ENCODE measurements at places on chromosomes 7 and 10. TPM values are rescaled to one million over a fixed set of nuclear protein-coding genes. Genes with fewer than 3 reads are reported as not detected.

Gene OGA
- 29.8 TPM for polyA plus RNA-seq

Gene SLC29A4
- 45.5 TPM for polyA plus RNA-seq

Gene PITRM1
- polyA plus RNA-seq: 73.6 TPM

Gene COMMD3
- 47.6 TPM for polyA plus RNA-seq

- no peak for DNase-seq
These were observed 160.1 kb downstream of the FZD1 start for GRCh38 chr7:91424371-91424770.

DNA sequence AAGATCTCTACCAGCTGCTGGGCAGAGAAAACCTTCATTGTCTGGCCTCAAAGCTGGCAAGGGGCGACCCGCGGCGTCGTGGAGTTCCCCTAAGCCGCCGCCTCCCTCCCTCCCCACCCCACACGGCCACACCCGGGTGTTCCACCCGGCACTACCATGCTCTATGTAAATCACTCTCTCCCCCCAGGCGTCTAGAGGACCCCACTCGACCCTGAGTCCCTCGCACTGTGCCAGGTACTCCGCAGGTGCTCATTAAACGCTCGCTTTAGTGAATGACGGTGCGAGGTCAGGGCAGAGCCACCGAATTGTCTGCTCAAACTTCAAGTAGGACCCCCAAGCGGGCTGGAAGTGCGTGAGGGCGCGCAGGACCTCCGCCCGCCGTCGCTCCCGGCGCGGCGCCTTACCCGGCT lies 628 bp downstream of the PARP12 start:
- DNase-seq: peak; percentile 69

DNA sequence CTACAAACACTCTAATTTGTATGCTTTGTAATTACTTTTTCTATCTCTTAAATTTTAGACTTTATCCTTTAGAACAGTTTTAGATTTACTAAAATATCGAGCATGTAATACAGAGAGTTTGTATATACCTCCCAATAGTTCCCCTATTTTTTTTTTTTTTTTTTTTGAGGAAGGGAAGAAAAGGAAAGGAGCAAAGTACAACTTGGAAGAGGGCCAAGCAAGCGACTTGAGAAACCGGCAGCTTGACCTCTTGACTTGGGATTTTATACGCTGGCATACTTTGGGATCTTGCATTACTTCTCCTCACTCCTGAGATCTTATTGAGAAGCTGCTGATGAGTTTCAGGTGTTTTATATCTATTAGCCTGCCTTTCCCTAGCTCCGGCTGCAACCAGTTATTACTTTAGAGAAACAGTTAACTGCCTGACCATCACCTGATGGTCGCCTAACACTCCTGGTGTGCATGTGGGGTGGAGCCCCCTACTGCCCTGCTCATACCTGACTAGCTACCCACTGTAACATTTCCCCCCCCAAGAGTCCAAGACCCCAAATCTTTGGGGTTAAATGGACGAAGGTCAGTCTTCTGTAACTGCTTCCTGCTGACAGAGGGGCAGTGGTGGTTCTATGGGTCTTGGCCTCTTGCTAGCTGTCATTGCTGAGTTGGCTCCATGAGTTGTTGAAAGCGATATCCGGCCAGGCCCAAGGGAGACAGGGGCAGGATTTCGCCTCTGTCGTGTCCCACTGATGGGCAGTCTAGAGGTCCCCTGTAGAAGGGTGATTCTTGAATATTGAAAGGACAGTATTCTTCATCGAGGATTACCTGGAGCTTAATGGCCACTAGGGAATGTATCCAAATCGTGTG lies 28.5 kb downstream of the MKLN1 start:
- DNase-seq: no peak

DNA sequence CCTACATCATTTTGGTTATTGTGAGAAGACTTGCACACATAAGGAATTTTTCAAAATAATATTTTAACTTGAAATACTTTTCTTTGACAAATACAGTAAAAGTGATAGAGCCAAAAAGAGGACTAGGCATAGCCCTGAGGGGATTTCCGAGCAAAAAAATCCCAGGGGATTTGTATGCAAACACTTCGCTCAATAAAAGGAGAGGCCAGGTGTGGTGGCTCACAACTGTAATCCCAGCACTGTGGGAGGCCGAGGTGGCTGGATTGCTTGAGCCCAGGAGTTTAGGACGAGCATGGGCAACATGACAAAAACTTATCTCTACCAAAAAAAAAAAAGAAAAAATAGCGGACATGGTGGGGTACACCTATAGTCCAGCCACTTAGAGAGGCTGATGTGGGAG lies 193.0 kb downstream of the PCDH15 start:
- no peak for DNase-seq

GRCh38 chr10:8616166-8616565 lies 561.7 kb downstream of the GATA3 start:
- no peak for DNase-seq

- peak; percentile 82 for DNase-seq
These were observed at the start of gene ADO for GRCh38 chr10:62804356-62805230. Gene ADO (plus strand): TSS chr10:62804720. CDS start chr10:62805060, 340 bp downstream.

GRCh38 chr7:143000648-143001047 lies 26.3 kb downstream of the OR9A2 start:
- no peak for DNase-seq

- DNase-seq: no peak
These were observed 543.8 kb downstream of the PTPRN2 start for GRCh38 chr7:158043551-158044481.

DNA sequence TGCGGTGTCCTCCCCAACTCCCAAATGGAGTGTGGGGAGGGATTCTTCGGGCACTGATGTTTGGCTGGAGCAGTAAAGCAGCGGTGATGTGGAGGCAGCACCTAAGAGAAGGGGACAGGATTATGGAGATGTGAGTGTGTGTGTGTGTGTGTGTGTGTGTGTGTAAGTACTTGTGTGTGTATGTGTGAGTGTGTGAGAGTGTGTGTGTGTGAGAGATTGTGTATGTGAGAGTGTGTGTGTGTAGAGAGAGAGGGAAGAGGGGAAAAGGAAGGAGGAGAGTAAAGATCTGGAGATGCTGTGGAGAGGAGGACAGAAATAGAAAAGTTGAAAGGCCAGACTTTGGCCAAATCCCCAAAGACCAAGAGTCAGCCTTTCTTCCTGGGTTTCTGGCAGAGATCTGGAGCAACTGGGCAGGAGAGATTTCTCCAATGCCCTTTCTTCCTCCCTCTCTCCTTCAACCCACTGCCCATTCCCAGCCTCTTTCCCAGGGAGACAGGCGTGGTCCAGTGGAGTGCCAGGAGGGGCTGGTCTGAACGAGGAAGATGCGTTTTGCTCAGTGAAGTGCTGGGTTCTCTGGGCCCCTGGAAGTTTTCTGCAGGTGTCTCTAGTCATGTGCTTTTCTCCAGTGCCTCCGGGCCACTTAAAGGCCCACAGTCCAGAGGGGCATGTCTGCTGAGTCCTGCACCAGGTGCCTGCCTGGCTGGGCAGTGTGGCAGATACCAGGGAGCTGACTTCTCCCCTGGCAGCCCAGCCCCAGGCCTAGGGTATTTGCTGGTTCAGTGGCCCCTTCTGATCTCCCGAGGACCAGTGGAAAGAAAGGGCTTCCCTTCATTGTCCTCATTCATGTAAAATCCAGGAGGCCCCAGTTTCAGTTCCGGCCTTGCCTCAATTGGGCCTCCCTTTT lies 60.5 kb downstream of the HK1 start:
- no peak for DNase-seq

Data from pancreas (tissue), 10 donors.